ENCODE measurements at places on chromosomes 1 and 21. TPM values are rescaled to one million over a fixed set of nuclear protein-coding genes. Genes with fewer than 3 reads are reported as not detected.

The FAM89A gene
- 9.4 TPM for total RNA-seq

The C1QC gene
- total RNA-seq = not detected

The ABCA4 gene
- 0.12 TPM for total RNA-seq

The PPM1J gene
- 1.1 TPM for total RNA-seq

The FABP3 gene
- total RNA-seq = 52.1 TPM

The FOXE3 gene
- not detected for total RNA-seq

The KRTAP19-1 gene
- total RNA-seq = not detected

The CFAP141 gene
- not detected for total RNA-seq

The DMRTA2 gene
- total RNA-seq = 0.11 TPM

The CFH gene
- total RNA-seq = 62.7 TPM

The SAMD11 gene
- 6.4 TPM for total RNA-seq

The THEMIS2 gene
- total RNA-seq = 7.3 TPM

The MEX3A gene
- total RNA-seq = 0.89 TPM

The LRRC8C gene
- 9.2 TPM for total RNA-seq

The OR2M7 gene
- not detected for total RNA-seq

The CLDN8 gene
- total RNA-seq = not detected

The ELF3 gene
- under 0.01 TPM for total RNA-seq

The KCNK2 gene
- total RNA-seq = 15.9 TPM

The MTHFR gene
- total RNA-seq = 28.8 TPM

The UBL4B gene
- not detected for total RNA-seq

The ALPL gene
- total RNA-seq = 4.2 TPM

The FCN3 gene
- total RNA-seq = not detected

The OR2L13 gene
- not detected for total RNA-seq

The LAD1 gene
- not detected for total RNA-seq

The TMPRSS3 gene
- not detected for total RNA-seq

The CNR2 gene
- not detected for total RNA-seq

The RRP1B gene
- 32.4 TPM for total RNA-seq

The SPATC1L gene
- 7.6 TPM for total RNA-seq

The KRTAP11-1 gene
- not detected for total RNA-seq

Measured in uterine smooth muscle cell (primary cell).